ENCODE measurements at places on chromosomes 3 and 15.

DNA sequence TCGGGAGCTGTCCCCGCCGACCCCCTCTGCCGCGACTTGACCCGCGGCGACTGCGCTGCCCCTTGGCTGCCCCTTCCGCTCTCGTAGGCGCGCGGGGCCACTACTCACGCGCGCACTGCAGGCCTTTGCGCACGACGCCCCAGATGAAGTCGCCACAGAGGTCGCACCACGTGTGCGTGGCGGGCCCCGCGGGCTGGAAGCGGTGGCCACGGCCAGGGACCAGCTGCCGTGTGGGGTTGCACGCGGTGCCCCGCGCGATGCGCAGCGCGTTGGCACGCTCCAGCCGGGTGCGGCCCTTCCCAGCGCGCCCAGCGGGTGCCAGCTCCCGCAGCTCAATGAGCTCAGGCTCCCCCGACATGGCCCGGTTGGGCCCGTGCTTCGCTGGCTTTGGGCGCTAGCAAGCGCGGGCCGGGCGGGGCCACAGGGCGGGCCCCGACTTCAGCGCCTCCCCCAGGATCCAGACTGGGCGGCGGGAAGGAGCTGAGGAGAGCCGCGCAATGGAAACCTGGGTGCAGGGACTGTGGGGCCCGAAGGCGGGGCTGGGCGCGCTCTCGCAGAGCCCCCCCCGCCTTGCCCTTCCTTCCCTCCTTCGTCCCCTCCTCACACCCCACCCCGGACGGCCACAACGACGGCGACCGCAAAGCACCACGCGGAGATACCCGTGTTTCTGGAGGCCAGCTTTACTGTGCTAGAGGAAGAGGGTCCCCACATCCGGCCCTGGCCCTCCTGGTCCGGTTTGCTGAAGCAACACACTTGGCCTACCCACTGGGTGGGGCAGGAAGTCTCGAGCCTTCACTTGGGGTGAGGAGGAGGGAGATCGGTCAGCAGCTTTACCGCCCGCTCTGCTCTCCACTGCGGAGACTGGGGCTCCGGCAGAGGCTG, at the start of gene RASSF1:
TSS of gene RASSF1 (minus strand) at position 389 of the 882 bp plus-strand sequence. CDS start at position 358, 31 bp downstream.
- peak; percentile 78 for DNase-seq

DNA sequence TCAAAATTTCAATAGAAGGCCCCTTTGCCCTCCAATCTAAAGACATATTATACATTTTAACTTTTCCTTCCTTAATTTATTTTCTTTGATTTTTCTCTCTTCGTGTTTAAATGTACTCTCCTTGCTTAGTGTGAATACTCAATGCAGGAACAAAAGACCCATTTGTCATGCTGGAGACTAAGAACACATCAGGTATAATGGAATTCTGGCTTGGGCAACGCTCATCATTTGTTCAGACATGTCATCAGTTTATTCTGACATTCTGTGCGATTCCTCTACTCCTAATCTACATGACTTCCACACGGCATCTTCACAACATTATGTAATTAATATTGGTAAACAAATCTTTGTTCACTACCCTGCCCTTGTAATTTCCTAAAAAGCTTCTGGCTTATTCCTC, 136.6 kb upstream of the LRRN1 start:
- no peak for DNase-seq

DNA sequence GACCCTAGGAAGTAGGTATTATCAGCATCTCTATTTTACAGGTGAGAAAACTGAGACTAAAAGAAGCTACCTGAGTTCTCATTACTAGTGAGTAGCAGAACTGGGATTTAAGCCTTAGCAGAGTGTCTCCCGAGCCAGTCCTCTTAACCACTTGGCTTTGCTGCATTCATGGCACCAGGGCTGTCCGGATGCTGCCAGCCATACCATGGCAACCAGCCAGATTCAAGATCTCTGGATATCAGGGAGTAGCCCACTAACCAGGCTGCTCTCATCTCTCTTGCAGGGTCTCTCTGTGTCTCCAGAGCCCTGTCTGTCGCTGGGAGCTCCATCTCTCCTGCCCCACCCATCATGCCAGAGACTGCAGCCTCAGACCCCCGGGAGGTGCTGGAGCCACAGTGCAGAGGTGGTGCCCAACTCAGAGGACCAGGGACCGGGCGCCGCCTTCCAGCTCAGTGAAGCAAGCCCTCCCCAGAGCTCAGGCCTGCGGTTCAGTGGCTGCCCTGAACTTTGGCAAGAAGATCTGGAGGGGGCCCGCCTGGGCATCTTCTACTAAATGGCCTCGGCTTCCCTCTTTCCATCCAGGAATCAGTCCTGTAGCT, 1.7 kb downstream of the MESP2 start:
- no peak for DNase-seq

- no peak for DNase-seq
Measured at GRCh38 chr3:105284876-105285275, 81.8 kb upstream of the ALCAM start.

DNA sequence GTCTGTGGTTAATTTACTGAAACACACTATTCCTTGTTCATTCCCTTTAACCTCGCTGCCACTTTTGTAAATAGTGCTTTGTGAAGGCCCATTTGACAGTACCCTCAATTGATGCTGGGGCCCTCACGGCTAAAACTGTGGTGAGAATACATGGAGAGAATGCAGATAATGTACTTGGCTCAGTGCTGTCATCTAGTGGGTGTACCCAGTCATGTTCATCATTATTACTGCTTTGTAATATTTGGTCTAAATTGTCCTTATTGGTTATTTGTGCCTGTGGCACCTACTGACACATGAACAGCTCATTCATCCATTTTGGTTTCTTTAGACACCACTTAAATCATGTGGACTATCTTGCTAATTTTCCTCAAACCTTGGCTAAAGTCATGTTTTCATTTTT, 543.6 kb downstream of the EDEM1 start:
- DNase-seq: no peak

DNA sequence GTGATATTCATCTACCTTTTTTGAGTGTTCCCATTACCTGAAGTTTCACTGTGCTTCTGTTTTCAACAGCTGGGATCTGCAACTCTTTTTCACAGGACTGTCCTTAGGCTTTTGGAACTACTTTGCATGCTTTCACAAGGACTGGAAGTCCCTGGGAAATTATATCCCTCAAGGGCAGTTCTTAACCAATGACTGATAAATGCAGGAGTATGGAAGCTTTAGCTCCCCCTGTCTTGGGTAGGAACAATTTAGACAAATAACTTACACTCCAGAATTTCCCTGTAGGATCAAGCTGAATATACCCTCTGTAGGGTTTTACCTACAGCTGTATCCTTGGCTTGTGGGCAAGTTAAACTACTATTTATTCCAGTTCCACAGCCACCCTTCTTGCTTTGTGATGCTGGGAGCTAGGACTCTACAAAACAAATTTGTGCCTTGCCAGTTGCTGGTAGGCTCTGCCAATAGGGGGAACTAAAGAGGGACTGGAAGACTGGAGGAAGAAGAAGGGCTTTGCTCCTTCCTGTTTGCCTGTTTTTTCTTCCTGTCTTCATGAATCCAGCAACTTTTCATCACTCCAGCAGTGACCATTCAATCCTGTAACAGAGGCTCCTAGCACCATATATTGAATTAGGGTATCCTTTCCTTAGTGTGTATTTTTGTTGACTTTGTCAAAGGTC, 6.8 kb upstream of the ZNF280D start:
- DNase-seq: no peak

GRCh38 chr3:71815340-71816067, 30.6 kb upstream of the PROK2 start:
- DNase-seq: no peak

DNA sequence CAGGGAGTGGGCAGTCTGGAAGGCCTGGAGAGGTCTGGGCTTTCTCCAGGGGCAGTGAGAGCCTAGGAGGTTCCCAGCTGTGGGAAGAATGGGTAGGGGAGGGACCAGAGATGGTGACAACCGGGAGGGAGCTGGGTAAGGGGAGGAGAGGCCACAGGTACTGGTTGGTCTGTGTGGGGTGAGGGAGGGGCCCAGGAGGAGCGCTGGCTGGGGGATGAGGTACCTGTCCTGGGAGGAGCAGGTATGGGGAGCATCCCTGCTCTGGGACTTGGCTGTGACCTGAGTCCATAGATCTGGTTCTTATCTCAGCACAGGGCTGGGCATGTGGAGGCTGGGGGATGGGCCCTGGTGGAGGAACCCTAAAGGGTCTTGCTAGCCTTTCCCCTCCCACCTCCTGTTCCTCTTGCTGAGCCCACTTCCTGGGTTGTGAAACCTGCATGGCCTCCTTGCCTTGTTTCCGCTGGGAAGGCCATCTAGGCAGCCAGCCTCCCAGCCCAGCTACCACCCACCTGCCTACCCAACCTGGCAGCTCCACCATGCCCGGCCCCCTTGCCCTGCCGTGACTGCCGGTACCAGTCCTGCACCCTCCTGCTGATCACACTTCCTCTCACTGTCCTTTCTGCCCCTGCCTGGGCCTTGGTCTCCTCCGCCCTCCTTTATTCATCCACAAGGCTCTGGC, 11.0 kb downstream of the PRKCD start:
- DNase-seq: no peak

- no peak for DNase-seq
Measured at GRCh38 chr3:127449486-127450212, 140.9 kb downstream of the TPRA1 start.

GRCh38 chr15:53458736-53459135, 300.7 kb downstream of the WDR72 start:
- DNase-seq: no peak

DNA sequence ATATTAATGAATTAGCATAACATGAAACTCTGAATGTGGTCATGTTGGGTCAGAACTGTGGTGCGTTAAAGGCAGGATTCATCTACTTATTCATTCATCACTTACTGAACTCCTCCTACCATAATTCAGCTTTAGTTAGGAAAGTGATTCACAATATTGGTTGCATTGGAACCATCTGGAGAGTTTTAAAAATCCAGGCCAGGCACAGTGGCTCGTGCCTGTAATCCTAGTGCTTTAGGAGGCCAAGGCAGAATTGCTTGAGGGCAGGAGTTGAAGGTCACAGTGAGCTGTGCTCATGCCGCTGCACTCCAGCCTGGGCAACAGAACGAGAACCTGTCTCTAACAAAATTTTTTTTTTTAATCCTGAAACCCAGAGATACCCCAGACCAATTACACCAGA, 44.2 kb upstream of the ATG7 start:
- DNase-seq: no peak

- no peak for DNase-seq
Measured at GRCh38 chr15:65376767-65377104, 1.1 kb downstream of the IGDCC3 start.

DNA sequence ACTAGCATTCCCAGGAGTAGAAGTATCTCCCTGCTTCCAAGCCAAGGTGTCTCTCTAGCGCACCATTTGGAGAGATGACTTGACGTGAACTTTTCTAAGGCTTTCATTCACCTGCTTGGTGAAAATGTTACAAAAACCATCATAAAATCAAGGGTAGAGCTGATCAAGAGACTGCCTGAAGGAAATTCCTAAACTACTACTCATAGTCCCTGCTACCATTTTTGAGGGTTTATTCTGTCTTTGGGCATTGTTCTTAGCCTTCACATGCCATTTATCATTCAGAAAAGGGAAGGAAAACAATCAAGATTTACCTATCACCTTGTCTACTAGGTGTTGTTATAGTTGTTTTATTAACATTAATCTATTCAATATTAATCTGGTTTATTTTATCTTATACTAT, 525.8 kb downstream of the NTRK3 start:
- no peak for DNase-seq

DNA sequence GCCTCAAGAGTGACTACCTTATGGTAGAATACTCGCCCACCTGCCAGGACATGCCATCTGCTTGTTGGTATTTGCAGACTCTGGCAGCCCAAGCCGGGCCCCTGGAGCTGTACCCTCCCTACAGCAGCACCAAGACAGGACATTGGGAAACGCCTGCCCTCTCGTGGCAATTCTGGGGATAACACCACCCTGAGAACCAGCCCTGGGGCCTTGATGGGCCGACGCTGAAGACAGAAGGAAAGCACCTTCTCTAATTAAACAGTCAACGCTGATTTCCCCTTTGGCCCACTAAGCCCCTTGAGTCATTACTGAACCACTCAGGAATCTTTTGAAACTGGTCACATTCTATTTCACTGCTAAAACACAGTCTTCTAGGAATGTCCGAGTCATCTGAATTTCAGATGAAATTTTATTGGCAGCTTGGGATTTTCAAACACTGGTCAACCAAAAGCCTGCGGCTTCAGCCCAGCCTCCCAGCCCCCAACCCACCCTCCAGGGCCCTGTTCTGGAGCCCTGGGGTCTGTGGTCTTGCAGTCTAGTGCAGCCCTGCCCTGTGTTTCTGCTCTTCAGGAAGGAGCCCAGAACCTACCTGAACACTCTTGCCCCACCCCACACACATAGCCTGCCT, 91.3 kb downstream of the TMEM266 start:
- peak; percentile 89 for DNase-seq

DNA sequence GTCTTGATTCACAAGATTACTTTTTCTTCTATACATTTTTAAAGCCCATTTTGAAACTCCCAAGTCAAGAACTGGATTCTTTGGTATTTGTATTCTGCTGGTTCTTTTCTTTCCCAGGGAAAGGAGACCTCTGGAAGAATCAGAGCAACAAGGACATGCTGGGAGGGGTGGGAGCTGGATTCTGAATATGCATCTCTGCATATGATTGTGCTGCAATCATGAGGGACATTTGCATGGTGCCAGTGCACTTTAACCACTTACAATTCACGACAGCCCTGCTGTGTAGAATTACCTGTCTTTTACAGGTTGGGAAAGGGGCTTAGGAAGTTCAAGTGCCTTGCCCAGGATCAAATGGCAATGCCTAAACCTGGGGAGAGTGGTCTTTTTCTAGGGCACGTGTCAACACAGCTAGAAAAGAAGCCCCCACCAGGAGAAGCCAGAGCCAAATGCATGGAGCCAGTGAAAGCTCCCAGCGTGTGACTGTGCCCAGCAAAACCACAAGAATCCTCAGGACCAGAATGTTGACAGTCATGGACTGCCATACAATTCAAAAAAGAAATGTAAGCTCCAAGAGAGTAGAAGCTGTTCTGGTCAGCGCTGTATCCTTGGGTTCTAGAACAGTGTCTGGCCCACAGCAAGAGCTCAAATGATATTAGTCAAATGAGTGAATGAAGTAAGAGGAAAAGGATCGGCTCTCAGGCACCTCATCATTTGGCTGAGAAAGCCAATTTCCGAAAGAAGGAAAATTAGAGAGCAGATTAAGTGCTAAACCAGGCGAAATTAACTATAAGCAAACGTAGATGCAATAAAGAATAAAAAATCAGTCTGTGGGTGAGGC, 84.5 kb upstream of the MEF2A start:
- DNase-seq: no peak

DNA sequence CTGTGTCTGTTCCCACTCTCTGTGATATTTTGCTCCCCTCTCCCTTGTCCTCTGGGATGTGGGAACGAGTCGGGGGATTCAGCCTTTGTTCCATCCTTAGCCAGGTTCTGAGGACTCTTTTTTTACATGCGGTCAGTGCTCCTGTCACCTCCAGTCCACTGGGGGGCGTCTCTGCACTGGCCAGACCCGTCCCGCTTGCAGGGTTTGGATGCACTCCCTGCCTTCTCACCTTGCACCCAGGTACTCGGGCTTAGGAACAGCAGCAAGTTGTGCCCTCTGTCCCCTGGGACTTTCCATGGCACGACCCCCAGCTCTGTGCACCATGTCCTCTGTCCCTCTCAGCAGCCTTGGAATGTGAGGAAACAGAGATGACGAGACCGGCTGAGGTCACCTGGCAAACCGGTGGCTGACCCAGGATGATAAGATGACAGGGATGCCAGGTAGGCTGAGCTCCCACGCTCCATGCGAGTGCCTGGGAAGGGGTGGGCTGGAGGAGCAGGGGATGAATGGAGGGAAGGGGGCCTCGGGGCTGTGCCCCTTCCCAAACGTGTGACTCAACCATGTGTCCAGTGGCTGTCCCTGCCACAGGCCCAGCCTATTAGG, 27.3 kb upstream of the FGD5 start:
- peak; percentile 75 for DNase-seq
